ENCODE measurements at places on chromosomes 16 and 17. TPM values are rescaled to one million over a fixed set of nuclear protein-coding genes. Genes with fewer than 3 reads are reported as not detected.

Gene ABCC6
- total RNA-seq = 22.7 TPM

Gene PRSS53
- 1.4 TPM for total RNA-seq

Gene TP53TG3F
- total RNA-seq = not detected

Gene PDE6G
- total RNA-seq = not detected

Gene PITPNM3
- total RNA-seq = 4.0 TPM

Gene SPATA22
- total RNA-seq = not detected

Gene NKIRAS2
- 29.2 TPM for total RNA-seq

Gene OR3A1
- total RNA-seq = not detected

Gene ABHD15
- total RNA-seq = 4.1 TPM

DNA sequence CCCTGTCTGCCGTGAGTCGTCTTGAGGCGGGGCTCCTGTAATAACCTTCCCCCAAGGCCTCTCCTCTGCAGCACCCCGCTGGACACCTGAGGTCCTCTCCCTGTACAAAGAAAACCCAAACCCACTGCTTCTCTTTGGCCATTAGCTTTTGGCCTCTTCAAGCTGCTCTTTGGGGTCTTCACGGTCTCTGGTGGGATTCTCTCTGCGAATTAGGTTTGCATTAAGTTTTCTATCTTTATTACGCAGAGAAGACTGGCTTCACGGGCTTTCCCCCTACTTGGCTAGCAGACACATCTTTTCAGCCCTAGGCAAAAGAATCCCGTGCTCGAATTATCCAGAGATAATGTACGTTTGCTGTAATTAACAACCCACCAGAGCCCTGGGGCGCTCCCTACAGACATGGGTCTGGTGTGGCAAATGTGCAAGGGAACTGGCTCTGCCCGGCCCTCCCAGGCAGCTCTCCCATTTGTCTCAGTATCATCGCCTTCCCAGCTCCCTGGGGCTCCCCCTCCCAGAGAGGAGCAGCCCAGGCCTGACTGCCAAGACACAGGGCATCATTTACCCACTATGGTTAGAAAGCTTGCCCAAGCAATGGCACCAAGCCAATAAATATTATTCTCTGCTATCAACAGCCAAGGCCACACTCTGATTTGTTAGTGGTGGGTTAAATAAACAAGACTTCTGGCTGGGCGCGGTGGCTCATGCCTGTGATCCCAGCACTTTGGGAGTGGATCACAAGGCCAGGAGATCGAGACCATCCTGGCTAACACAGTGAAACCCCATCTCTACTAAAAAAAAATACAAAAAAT, 24.7 kb upstream of the KLHDC4 start:
- peak; percentile 45 for DNase-seq

DNA sequence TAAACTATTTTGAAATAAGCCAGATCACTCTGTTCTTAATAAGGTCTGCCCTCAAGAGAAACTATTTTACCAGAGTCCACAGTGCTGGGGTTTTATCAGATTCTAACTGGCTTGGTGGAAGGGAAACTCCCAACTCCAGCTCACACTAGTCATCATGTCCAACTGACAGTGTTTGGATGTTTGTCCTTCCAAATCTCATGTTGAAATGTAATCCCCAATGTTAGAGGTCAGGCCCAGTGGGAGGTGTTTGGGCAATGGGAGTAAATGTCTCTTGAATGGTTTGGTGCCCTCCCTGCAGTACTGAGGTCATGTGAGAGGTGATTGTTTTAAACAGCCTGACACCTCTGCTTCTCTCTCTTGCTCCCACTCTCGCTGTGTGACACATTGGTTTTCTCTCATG, 1301.0 kb upstream of the CDH8 start:
- DNase-seq = no peak

DNA sequence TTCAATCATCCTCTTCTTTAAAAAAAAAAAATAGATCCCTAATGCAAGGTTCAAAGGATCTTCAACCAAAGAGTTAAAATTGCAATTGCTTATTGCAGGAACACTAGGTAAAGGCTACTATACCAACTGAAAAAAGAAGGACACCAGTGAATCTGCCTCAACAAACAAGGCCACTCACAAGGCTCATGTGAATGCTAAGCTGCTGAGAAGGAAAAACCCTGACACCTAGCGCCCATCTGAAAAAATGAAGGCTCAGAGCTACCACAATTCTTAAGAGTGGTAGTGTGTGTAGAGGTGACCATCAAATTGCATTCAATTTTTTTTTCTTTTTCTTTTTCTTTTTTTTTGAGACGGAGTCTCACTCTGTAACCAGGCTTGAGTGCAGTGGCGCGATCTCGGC, 201.6 kb upstream of the C17orf78 start:
- peak; percentile 68 for DNase-seq

- DNase-seq = peak; percentile 80
These were observed 95.6 kb upstream of the CDYL2 start for GRCh38 chr16:80899809-80900592.

- no peak for DNase-seq
These were observed 24.8 kb upstream of the MYO18A start for GRCh38 chr17:29205047-29205446.

GRCh38 chr16:71351558-71351901, 7.0 kb upstream of the CALB2 start:
- no peak for DNase-seq

DNA sequence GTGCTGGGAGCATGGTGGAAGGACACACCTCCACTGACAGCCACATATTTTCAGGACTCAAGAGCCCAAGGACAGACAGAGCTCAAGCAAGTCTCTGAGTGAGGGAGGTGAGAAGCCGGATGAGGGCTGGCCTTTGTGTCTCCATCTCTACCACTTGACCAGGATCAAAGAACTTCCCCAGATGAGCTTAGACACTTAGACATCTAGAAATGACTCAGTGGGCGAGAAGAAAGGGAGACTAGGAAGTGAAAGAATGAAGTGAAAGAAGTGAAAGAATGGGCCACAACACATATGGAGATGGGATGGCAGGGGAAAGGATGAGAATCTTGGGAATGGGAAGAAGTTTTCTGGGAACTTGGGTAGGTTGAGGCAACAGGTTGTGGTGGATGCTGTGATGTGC, 274.9 kb upstream of the CCL2 start:
- no peak for DNase-seq

GRCh38 chr17:28372203-28372944, 880 bp downstream of the SARM1 start:
- DNase-seq = peak; percentile 14

GRCh38 chr17:17700251-17700969, 19.2 kb downstream of the RAI1 start:
- peak; percentile 21 for DNase-seq

DNA sequence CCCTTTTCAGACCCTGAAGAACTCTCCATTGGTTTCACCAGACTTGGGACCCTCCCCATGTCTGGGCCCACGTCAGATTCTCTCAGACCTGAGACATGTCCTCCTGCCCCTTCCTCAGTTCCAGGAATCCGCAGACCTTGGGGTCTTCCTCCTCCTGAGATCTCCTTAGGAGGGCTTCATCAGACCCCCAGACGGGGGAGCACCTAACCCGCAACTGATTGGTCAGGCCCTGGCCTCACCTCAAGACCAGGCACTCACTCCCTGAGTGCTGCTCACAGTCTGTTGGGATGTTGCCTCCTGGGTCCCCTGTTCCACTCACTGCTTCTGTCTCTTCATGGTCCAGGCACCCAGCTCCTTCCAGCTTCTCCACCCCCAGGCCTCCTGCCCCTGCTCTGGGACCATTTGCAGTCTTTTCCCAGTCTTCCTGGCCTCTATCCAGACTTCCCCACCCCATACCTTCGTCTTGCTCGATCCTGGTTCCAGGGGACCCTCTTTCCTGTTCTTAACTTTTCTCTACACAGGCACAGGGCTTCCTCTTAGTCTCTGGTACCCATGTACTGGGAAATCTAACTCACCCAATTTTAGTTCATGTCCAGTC, 1.2 kb downstream of the GID4 start:
- no peak for DNase-seq

DNA sequence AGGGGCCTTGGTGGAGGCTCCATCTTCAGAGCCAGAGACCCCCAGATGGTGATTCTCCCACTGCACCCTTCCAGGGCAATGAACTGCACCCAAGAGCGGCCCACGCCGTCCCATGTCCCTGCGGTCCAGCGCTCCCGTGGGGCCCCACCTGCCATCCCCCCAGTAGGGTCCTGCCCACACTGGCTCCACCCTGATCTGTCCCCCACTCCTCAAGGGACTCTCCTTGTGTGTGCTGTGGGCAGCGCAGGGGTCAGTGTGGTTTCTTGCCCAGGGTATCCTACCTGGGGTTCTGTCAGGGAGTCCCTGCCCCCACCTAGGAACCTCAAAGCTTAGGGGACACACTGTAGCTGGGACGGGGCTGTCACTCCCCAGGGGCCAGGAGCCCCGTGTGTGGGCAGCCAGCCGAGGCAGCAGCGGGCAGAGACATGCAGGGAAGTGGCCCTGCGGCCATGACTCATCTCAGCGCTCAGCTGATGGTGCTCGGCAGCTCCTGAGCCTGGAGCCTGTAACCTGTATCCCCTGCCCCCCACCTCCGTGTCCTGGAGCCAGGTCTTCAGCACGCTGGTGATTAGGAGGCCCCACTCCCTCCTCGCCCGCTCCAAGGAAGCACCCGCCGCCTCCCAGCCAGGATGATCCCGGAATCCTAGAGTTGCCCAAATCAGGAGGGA, 35.7 kb upstream of the SSTR5 start:
- DNase-seq = no peak

DNA sequence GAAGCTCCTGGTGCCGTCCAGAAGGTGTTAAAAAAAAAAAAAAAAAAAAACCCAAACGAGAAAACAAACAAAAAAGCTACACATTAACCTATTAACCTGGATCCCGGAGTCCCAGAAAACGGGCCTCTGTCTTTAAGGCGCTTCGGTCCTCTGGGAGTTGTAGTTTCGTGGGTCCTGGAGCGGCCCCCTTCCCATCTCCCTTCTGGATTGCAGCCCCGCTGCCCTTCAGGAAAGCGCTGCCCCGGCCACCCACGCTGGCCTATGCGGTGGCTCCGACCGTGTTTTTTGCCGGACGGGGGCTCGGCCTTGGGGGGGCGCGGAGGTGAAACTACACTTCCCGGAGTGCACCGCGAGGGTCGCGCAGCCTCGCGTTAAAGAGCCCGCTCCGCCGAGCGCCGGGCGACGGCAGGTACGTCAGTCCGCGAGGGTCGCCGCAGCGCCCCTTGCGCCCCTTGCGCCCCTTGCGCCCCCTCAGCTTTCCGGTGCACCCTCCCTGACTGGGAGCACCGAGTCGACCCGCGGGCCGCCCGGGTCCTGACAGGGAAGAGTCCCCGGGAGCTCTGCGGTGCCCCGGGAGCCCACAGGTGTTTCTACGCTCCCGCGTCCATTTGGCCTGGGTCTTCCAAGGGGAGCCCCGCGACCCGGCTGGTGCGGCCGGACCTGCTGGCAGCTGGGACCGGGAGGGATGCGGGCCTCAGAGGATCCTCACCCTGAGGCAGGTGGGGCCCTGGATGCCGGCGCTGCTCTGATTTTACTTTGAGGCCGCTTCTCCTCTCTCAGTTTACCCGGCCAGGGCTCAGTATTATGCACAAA, at the start of gene FCSK:
Gene FCSK, plus strand, starts transcription at position 374 of the 813 bp plus-strand sequence. CDS start 8,596 bp downstream, outside the sequence.
- DNase-seq = peak; percentile 82

DNA sequence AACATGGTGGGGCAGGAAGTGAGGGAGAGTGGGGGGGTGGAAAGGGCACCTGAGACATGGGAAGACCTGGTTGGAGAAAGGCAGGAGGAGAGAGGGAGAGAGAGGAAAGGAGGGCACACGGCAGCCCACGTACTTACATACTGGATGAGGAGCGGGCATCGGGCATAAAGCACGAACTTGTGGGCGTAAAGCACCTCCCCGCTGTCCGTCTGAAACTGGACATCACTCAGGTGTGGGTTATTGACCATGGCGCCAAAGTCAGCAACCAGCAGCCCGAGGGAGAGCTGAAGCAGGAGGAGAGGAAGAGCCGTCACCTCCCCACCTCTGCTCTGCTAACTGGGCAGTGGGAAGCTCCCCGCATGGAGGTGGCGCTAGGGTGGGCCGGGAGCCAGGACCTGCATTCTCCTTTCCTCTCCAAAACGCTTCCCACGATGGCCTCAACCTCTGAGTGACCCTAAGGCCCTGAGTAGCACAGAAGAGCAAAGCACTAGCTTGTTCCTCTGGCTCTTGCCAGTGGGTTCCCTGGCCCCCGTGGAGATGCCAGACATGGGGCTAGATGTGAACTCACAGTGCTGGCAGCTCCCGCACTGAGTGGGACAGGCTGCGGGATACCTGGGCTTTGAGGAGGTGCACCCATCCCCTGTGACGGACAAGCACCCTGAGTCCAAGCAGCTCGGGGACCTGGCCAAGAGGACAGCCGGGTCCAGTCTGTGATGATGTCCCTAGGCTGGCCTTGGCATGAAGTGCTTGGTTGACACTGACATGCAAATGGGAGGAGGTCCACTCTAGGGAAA, 16.9 kb downstream of the SLX4 start:
- no peak for DNase-seq

DNA sequence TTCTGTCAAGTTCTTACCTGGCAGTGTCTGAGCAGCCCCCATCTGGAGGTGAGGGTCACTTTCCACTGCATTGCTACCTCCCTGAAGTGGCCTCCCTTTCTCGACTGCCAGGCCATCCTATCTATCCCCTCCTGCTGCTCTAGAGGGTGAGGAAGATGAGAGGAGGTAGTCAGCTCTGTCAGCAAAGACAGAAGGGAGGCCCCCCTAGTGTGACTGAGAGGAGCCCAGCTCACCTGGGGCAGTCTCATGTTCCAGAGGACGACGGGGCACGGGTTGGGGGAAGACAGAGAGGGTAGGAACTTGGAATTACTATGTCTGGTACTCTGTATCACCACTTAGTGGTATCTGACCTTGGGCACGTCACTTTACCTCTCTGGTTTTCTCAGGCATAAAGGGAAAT, 22.0 kb downstream of the MYO19 start:
- no peak for DNase-seq

DNA sequence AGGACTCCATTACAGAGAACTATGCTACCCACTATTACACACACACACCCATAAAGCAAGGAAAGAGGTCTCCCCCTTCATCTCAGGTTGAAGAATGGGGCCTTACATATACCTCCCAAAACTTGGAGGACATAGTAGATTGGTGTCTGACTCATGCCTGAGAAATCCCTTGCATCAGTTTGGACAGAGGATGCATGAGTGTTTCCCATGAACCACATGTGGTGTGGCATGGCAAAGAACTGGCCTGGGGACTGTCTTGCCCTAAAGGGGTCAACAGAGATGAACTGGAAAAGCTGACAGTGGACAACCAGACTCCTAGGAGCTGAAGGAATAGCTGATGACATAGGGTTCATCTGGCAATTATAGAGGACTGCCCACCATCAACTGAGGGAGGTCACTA, 54.0 kb downstream of the DYNLRB2 start:
- no peak for DNase-seq

GRCh38 chr16:19749571-19750080, 31.6 kb downstream of the IQCK start:
- DNase-seq = no peak

GRCh38 chr17:80839970-80840369, 151.7 kb upstream of the CHMP6 start:
- DNase-seq = peak; percentile 66

- DNase-seq = peak; percentile 43
These were observed 10.5 kb upstream of the CCDC182 start for GRCh38 chr17:57755480-57756070.

DNA sequence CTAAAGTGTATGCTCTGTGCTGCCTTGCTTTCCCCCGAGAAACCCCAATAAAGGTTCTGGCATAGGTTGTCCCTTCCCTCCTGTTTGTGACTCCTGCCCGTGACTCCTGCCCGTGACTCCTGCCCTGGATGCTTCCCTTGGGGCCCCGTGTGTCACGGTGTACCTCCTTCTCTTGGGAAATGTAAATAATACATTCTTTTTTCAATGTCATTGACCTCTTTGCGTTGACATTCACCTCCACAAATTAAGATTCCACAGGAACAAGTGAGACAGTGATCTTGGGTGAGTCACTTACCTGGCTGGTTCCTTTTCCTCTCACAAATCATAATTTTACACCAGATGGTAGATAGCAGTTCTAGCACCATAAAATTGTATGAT, 632 bp downstream of the CCL15 start:
- DNase-seq = no peak
